Osteoblast (primary cell): ENCODE measurements at places on chromosomes 4 and X. TPM values are rescaled to one million over a fixed set of nuclear protein-coding genes. Genes with fewer than 3 reads are reported as not detected.

DNA sequence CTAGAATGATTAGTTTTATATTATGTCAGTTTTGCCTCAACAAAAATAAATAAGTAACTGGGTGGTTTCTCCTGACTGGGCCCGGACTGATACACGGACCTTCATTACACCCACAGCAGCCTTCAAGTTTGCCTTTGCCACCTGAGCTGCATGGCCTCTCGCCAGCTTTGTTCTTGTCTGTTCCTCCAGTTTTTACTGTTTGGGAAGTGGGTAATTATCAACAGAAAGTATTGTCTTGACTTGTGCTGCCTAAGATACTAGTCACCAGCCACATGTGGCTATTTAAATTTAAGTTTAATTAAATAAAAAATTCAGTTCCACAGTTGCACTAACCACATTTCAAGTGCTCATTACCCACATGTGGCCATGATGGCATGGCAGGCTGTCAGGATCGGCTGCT, 74.7 kb upstream of the INTU start:
- no peak for DNase-seq

DNA sequence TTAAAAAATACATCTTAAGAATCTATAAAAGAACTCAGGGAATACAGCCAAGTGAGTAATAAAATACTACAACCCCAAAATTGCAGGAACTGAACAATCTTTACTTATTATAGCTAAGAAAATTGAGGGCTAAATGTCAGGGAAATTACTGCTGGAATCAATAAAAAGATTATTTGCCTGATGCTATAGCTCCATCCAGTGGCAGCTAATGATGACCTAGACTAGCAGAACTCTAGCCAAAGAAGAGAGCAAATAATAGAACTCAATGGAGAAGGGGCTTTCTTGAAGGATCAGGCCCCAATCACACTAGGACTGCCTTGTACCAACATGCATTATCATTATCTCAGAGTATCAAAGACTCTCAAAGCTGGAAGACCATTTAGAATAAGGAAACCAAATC, 85.0 kb upstream of the FAM241A start:
- DNase-seq, result no peak

DNA sequence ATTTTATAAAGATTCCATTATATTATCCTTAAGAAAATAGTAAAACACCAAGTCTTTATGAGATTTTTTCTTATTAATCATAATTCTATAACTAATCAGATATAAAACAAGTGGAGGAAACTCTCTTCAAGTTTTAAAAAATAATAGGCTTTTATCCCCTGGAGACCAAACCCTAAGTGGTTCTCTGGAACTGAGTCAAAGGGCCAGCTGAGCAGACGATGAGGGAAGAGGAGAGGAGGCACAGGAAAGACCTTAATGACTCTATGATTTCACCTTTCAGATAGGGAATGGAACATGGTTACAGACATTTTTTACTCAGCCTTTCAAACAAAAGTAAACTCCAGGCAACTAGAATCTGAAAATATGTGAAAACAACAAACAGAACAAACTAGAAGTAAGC, 201.8 kb downstream of the SLC39A8 start:
- DNase-seq, result peak; percentile 19

GRCh38 chrX:128929271-128930057, 593.8 kb downstream of the SMARCA1 start:
- DNase-seq, result no peak

- DNase-seq, result peak; percentile 29
These were observed 26.5 kb upstream of the RBMX start for GRCh38 chrX:136906921-136907510.

DNA sequence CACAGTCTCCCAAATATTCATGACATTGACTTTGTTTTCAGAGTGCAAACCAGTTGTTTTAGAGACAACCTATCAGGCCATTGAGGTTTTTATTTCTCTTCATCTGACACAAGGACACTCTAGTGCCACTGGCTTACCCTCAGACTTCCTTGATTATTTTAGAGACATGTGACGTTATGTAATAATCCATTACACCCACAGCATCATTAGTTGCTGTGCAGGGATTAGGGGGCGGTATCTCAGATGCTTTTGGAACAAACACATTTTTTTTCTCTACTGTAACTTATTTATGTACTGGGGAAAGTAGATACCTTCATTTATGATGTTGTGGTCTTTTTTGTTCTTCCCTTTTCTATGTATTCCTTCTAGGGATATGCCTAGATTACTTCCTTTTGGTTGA, 2293.1 kb downstream of the PCDH7 start:
- no peak for DNase-seq

GRCh38 chr4:127469959-127470809, 162.6 kb upstream of the INTU start:
- DNase-seq, result peak; percentile 27

- no peak for DNase-seq
These were observed 132.5 kb upstream of the FMR1 start for GRCh38 chrX:147779173-147779572.

GRCh38 chrX:69524781-69525363, 20.7 kb downstream of the NALF2 start:
- no peak for DNase-seq

- DNase-seq, result no peak
These were observed 2271.5 kb downstream of the PCDH7 start for GRCh38 chr4:32991663-32992062.

GRCh38 chr4:69092190-69092589, 4.1 kb upstream of the UGT2B7 start:
- peak; percentile 49 for DNase-seq

DNA sequence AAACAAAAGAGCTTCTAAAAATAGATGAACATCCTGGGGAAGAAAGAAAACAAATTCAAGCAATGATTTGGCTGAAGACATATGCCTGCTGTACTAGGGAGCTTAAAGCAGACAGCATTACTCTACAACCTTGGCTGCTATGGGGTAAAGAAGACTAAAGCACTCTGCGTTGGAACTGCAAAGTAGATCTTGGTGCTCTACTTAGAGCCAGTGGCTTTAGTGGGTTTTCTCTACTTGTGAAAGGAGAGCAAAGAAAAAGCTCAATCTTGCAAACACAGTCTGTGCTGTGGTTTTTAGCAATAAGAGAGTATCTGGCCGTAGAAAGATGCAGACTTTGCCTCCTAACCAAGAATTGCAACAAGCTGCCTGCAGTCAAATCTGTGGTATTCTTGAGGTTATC, 334.7 kb upstream of the NDST3 start:
- peak; percentile 8 for DNase-seq

- DNase-seq, result peak; percentile 27
These were observed 46.0 kb downstream of the UGT2A3 start for GRCh38 chr4:68905598-68905938.

- peak; percentile 81 for DNase-seq
These were observed at the start of gene TBC1D1 for GRCh38 chr4:37890801-37891259. TBC1D1 (plus strand) TSS chr4:37891084; CDS start chr4:37902096, 11,012 bp downstream.

DNA sequence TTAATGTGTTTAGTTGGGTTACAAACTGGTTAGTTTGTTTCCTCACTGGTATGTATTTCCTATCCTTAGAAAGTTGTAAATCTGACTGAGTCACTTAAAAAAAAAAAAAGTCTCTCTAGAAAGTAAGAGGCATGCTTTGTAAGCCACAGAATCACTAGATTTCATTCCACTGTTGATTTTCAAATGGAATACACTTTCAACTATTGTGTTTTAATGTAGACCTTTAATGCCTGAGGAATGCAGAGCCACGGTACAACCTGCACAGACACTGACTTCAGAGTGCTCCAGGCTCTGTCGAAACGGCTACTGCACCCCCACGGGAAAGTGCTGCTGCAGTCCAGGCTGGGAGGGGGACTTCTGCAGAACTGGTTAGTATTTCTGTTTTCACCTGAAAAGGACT, 88.6 kb downstream of the HHIP start:
- no peak for DNase-seq

DNA sequence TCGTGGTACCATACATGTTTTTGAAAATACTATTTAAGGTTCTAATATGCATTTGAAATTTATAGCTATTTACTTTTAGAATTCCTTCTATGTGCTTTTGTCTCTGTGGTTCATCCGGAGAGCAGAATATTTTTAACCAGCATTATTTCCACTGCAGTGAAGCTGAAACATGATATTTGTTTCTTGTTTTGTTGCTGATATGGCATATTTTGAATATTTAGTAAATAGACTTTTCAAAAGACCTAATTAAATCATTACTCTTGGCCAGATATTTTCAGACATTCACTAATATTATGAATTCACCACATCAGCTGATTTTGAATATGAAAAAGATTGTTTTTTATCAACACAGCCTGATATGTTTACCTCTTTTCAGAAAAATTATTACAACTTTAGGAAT, 87.0 kb downstream of the FAT4 start:
- no peak for DNase-seq

DNA sequence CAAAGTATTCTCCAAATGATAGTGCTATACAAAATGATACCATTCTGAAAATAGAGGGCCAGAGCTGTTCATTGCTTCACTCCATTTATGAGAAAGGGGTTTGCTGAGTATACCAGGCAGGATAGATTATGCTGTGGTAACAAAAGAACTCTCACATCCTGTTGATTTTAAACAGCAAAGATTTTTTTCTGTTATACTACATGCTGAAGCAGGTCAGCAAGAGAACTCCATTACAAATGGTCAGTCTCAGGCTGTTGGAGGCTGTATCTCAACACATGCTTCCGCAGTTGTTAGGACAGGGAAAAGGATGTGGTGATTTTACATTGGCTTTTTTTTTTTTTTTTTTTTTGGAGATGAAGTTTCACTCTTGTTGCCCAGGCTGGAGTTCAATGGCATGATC, 13.7 kb upstream of the KLHL5 start:
- DNase-seq, result no peak

DNA sequence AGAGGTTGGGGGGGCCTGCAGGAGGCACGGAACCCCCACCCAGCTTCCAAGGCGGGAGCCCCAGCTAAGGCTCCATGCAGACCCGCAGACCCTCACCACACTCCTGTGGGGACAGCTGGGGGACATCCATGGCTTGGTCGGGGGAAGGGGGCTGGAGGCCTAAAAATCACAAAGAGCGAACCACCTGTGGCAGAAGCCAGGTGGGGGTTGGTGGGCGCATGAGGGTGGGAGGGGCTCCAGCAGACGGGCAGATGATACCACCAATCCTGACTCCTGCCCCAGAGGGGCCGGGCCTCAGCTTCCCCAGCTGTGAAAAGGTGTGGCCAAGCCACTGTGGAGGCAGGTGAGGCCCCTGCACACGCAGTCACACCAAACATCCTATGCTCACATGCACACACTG, 111.6 kb downstream of the FAM53A start:
- DNase-seq, result peak; percentile 93

GRCh38 chr4:38924353-38924752, 56.7 kb downstream of the FAM114A1 start:
- no peak for DNase-seq

GRCh38 chrX:123108513-123109427, 75.3 kb upstream of the GRIA3 start:
- no peak for DNase-seq

DNA sequence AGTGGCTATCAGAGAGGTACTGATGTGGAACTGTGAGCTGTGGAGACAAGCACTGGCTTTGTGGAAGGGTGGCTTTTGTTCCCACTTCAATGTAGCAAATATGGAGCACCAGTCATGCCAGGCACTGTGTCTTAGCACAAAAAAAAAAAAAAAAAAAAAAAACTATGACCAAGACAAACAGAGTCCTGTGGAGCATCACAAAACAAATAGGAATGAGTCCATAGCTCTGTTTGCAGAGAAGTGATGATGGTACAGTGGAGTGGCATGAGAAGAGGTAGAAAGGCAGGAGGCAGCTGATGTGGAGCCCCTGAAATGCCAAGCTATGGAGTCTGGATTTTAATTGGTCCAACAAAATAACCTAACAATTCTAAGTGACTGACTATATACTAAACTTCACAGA, 116.9 kb downstream of the RAB28 start:
- DNase-seq, result no peak

DNA sequence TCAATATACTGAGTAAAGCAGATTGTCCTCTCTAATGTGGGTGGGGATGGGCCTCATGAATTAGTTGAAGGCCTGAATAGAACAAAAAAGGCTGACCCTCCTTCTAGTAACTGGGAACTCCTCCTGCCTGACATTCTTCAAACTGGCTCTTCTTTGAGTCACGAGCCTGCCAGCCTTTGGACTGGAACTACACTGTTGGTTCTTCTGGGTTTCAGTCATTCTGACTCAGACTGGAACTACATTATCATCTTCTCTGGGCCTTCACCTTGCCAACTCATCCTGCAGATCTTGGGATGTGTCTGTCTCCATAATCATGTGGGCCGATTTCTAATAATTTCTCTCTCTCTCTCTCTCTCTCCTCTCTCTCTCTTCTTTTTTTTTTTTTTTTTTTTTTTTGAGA, 26.9 kb upstream of the CT47C1 start:
- no peak for DNase-seq

DNA sequence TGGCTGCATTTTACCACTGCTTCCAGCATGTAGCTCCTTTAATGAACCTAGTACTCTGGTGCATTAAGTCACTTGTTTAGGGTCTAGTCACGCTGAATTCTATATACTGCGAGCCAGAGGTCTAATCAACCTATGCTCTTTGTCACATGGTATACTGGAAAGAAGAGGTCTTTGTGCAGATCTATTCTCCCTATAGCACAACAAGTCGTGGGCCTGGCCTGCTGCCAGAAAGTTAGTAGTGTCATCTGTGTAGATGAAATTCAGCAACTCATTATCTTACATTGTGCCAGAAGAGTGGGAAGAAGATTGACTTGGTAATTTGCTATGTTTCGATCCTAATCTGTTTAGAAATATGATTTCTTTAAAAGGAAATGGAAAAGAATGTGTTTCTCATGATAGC, 80.8 kb downstream of the AWAT2 start:
- DNase-seq, result no peak

Gene LONRF3
- total RNA-seq, result 0.36 and 0.59 TPM in 2 replicates

Gene SERTM2
- under 0.01 TPM in 1 of 2 replicates, not detected in the other for total RNA-seq

Gene SRPX2
- 36.9 and 38.6 TPM in 2 replicates for total RNA-seq

Gene FAM149A
- 3.3 and 12.7 TPM in 2 replicates for total RNA-seq

Gene IQCM
- total RNA-seq, result not detected in 2 replicates

Gene CT45A2
- total RNA-seq, result not detected in 2 replicates

Gene GPR143
- not detected in 2 replicates for total RNA-seq
